Skeletal muscle tissue (tissue), 5 donors: ENCODE measurements at places on chromosomes 7 and 10. TPM values are rescaled to one million over a fixed set of nuclear protein-coding genes. Genes with fewer than 3 reads are reported as not detected.

Gene ERVW-1
- total RNA-seq, result not detected

Gene TAC1
- total RNA-seq, result 1.6 TPM

Gene PHKG1
- 48.0 TPM for total RNA-seq

Gene ITIH5
- total RNA-seq, result 37.1 TPM

Gene ANXA8
- total RNA-seq, result not detected

Gene PSD
- total RNA-seq, result 3.7 TPM

Gene AKR1C3
- 1.6 TPM for total RNA-seq

Gene NME8
- not detected for total RNA-seq

Gene MOGAT3
- not detected for total RNA-seq

Gene C10orf90
- under 0.01 TPM for total RNA-seq

Gene PIP
- total RNA-seq, result not detected

Gene TNS3
- 33.4 TPM for total RNA-seq

Gene ECHDC3
- 20.9 TPM for total RNA-seq

Gene DGKI
- total RNA-seq, result 1.0 TPM

Gene POU6F2
- not detected for total RNA-seq

Gene COL28A1
- 2.1 TPM for total RNA-seq

Gene GDF2
- total RNA-seq, result not detected

Gene SPACDR
- not detected for total RNA-seq

Gene PAPOLB
- total RNA-seq, result under 0.01 TPM
